ENCODE measurements at places on chromosomes 4 and X. TPM values are rescaled to one million over a fixed set of nuclear protein-coding genes. Genes with fewer than 3 reads are reported as not detected.

- no peak for DNase-seq
Observed at GRCh38 chr4:105496899-105497298, 23.0 kb upstream of the PPA2 start.

- DNase-seq = no peak
Observed at GRCh38 chrX:94204524-94204923, 530.5 kb downstream of the FAM133A start.

DNA sequence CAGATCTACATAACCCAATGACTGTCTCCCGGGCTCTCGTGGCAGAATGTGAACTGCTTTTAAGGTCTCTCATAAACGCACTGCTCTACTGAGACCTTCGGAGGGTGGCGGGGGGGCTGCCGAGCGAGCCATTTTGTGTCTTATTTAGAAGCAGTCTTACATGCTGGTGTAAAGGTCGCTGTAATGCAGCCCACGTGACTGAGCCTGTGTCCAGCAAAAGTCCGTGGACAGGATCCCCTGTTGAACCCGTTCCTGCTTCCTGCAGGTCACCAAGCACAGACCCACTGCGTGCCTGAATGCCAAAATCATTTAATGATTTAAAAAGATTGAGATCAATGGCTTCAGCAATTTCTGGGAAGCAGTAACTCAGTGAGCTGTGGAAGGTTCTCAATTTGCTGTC, 415.9 kb downstream of the BCOR start:
- DNase-seq = no peak

EXOC1L gene
- total RNA-seq = not detected

COL4A6 gene
- total RNA-seq = 13.9 TPM

- no peak for DNase-seq
Observed at GRCh38 chrX:114591121-114591520, 7.2 kb downstream of the HTR2C start.

DNA sequence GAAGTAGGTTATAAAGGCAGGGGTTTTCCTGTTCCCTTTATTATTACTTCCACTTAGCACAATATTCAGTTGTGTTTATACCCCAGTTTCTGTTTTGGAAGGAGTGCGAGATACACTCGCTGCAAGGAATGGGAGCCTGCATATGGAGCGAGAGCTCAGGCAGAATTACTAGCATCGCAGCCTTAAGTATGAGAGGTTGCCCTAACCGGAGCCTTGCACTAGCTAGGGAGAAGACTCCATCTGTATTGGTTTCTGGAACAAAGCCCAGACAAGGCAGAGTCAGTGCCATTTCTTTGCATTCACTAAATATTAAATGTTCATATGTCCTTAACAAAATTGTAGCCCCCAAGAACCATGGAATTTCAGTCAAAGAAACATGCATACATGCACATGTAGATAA, 6.2 kb upstream of the DCTD start:
- DNase-seq = no peak

DNA sequence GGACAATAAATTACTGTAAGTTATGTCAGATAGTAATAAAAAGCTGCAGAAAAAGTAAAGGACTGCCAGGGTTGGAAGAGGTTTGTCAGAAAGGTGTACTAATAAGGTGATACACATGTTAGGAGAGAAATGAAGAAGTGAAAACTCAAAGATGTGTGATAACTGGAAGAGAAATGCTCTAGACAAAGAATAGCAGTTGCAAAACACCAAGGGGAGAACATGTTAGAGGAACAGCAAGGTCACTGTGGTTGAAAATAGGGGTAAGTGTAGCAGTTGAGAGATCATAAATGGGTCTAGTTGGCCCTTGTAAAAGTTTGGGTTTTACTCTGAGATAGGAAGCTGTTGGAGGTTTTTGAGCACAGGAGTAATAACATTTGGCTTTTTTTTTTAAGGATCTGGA, 46.9 kb downstream of the HSPA4L start:
- DNase-seq = no peak

FGG gene
- total RNA-seq = not detected

DNA sequence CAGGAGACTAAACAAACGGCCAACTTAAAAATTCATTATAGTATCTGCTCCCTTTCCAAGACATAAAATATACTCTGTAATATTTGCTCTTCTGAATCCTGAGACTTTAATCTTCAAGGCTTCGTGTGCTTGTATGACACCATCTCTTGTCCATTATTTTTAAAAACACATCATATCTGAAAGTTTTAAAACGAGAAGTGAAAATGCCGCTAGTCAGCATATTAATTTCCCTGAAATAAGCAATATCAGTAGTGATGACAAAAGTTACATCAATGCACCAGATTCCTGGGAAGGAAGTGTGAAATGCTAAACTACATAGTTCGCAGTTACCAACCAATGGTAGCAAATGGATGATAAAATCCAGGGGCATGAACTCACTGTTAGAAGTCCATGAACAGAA, 66.8 kb upstream of the EXOC1L start:
- no peak for DNase-seq

DNA sequence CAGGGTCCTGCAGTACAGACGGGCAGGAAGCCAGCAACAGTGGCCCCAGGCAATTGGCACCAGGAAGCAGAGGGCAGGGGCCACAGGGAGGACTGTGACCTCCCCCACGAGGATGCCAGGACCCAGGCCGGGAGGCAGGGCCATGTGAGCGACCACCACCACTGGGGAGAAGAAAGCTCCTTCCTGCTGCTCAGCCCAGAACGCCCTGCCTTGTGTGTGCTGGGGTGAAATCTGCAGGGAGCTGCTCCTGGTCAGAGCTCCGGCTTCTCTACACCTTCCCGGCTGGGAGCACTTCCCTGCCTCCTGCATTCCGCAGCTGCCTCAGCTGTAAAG, 100.4 kb downstream of the HMX1 start:
- no peak for DNase-seq

LETM1 gene
- total RNA-seq = 42.9 TPM

DNA sequence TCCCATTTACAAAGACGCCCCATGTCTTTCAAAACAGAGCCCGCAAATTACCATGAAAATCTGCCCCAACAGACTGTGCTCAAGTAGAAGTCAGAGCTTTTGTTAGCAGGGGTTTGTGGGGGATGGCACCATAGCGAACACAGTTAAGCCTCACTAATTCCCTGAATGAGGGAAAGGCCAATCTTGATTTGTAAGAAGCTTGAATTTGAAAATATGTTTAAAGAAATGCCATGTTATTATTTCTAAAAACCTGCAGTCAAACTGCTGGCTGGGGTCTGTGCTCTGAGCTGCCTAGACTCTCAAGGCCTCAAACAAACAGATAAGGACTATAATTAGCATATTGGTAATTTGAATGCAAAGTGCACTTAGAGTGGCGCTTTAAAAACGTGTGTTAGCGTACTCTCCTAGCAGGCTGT, 9.4 kb upstream of the PAK3 start:
- DNase-seq = no peak

TCEAL9 gene
- 92.8 TPM for total RNA-seq

GRCh38 chr4:21952549-21952948, 4.0 kb upstream of the KCNIP4 start:
- no peak for DNase-seq

DNA sequence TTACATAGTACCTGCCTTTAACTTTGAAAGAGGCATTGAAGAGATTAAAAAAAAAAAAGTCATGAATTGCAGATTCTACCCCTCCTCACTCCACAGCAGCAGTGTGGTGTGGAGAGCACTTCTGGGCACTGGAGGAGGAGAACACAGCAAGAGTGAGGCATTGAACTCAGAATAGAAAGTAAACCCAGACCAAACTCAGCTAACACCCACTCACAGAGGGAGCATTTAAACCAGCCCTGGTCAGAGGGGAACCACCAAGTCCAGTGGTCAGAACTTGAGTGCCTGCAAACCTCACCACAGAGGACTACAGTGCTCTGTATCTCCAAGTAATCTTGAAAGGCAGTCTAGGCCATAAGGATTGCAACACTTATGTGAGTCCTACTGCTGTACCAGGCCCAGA, 15.6 kb upstream of the UGT2A1 start:
- no peak for DNase-seq

- DNase-seq = no peak
Observed at GRCh38 chr4:165678236-165678935, 194.7 kb upstream of the TLL1 start.

NR3C2 gene
- 39.5 TPM for total RNA-seq

- DNase-seq = no peak
Observed at GRCh38 chrX:153602601-153603000, 3.7 kb upstream of the CCNQ start.

DNA sequence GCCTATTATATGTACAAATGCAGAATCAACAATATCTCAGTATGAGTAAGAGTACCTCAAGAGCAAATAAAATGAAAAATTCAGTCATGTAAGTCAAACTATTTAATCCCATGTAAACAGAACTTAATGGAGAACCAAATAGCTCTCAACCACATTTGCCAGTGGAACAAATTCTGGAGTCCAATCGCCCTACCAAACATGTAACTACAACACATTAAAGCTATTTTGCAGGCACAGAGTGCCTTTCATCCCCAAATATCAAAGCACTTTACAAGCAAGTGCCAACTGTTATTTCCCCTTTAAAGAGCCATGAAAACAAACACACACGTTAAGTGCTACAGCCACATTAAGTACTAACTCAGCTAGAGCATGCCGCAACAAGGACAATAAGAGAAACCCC, 51.3 kb downstream of the PCDH19 start:
- no peak for DNase-seq

GRCh38 chr4:72604324-72604723, 35.3 kb upstream of the ADAMTS3 start:
- no peak for DNase-seq

GRCh38 chrX:154444755-154445246, 860 bp downstream of the FAM50A start:
- no peak for DNase-seq

- DNase-seq = no peak
Observed at GRCh38 chrX:154436374-154436982, 476 bp upstream of the GDI1 start.

CLCN4 gene
- total RNA-seq = 3.7 TPM

DNA sequence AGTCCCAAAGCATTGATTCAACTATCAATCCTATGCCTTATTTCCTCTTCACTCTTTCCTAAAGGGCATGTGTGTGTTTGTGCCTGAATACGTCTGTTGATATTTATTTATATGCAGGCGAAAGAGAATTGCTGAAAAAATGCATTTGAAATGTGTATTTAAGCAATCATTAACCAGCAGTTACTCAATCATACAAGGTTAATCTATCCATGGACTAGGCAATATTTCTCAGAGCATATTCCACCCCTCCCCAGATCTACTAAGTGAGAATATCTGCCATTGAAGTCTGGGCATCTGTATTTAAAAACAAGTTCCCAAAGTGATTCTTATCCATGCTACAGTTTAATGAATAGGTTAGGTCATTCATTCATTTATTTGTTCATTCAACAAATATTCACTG, 113.6 kb downstream of the RASGEF1B start:
- no peak for DNase-seq

GRCh38 chr4:57091657-57092162, 18.5 kb downstream of the IGFBP7 start:
- no peak for DNase-seq

DNA sequence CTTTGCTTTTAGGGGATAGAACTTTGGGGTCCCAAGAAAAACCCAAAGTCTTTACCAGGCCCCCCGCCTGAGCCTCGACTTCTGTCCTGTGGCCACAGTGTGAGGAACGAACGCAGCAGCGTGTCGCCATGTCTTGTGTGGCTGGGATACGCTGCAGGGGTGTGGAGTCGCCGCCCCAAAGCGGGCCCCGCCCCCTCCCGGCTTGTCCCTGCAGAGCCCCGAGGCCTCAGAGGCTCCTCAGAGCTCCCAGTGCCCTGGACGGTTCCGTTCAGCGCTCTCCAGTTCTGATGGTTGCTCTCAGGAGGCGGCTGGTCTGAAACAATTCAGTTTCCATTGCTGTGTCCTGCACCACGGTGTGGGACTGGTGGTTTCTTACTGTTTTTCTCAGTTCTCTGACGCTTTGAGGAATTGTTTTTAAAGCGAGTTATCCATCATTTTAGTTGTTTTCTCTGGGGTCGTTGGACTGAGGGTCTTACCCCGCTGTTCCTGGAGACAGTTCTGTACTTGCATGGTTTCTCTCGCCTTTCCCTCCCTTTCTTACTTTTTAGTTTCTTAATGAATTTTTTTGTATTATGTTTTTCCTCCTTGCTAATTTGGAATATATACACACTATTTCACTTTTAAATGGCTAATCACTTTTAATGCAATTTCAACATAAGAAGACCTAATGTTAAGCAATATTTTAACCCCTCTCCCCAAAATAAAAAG, 1.6 kb upstream of the IDUA start:
- peak; percentile 80 for DNase-seq

GRCh38 chr4:1769692-1770091, 23.4 kb upstream of the FGFR3 start:
- DNase-seq = no peak

CLDN34 gene
- not detected for total RNA-seq

All from breast epithelium (tissue), 4 donors.